Stimulated activated CD4-positive, alpha-beta T cell treated with anti-CD3 and anti-CD28 coated beads, Interleukin-1b, Interleukin-23, amount 100 ng/mL, for 4 hours (primary cell): ENCODE measurements at places on chromosomes 2 and 18.

GRCh38 chr18:72849671-72850070 is 18.1 kb downstream of the NETO1 start:
- no peak for DNase-seq

GRCh38 chr2:53403792-53404413 is 363.7 kb upstream of the CHAC2 start:
- no peak for DNase-seq

DNA sequence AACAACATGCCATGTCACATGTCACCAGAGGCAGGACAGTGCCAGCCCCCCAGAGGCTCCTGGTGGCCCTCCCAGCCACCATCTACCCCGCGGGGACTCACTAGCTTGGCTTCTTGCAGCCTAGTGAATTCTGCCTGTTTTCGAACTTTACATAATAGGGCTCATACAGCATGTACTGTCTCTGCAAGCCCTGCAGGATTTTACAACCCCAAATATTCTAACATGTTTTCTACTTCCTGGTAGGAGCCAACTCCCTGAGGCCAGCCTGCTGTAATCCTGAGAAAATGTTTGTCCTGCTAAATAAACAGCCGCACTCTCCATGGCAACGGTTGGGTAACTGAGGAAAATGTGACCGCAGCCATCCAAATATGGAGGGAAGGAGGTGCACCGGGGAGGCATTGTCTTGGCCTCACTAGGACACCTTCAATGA is 2.7 kb downstream of the PER2 start:
- no peak for DNase-seq

DNA sequence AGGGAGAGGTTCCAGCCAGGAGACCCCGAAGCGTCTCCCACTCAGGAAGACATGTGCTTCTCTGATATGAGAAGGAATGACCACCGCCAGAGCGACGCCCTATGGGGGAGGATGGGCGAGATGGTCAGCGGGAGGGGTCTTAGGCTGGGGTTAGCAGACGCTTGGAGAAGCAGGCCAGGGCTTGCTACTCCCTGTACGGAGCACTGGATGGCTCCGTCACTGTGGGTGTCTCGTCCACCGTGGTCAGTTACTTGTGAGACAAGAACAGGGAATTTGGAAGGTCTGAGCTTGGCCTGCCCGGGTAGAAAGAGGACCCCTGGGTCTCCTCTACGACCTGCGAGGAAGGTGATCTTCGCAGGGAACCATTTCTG is 39.8 kb downstream of the TMEM18 start:
- no peak for DNase-seq

GRCh38 chr2:138359532-138359931 is 142.0 kb upstream of the SPOPL start:
- no peak for DNase-seq

DNA sequence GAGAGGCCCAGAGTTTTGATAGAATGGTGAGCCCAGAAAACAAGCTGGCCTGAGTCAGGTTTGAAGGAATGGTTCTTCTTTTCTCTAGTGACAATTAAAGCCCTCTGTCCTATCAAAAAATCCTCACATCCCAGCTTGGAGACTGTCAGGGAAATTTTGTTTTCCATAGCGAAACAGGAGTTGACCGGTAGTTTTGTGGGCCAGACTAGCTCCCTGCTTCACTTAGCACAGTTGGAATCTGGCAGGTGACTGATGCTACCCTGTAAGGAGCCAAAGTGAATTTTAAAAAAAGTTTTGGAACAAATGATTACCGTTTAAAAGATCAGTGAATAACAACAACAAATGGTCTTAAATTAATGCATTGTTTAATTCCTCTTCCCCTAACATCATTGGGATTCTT is 6.7 kb downstream of the NAB1 start:
- DNase-seq = no peak

- no peak for DNase-seq
Observed at GRCh38 chr2:32003791-32004190, 7.0 kb downstream of the MEMO1 start.

DNA sequence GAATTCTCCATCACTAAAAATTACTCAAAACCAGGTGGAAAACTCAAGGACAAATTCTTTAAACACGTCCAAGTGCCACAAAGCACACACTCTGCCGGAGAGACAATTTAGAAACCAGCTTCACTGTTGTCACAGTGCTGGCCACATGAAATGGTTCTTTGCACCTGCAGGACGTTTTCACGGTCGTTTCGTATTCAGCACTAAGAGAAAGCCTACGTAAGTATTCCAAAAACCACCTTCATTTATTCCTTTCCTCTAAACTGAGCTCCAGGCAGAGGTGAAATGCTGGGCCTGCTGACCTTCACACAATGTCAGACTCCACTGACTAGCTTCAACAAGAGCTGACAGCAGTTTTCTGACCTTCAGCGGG is 680 bp downstream of the ATP5F1A start:
- no peak for DNase-seq

GRCh38 chr2:180604077-180604476 is 376.3 kb upstream of the UBE2E3 start:
- no peak for DNase-seq

- no peak for DNase-seq
Observed at GRCh38 chr2:32671885-32672533, 44.2 kb downstream of the TTC27 start.

DNA sequence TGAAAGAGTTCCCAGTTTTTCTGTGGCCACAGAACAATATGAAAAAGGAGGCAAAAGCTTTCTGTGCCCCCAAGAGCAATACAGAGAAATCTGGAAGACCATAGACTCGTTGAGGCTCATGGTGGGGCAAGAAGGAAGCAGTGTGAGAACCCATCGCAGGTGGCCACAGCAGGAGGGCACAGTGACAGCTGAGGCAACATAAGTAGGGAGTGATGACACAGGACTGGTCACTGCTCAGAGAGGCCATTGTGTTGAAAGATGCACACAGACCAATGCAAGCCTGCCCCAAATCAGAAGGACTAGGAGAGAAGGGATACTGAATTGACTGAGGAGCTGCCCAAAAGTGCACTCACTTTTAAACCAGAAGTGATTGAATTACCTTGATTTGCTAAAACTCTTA is 483.6 kb downstream of the EPHA4 start:
- no peak for DNase-seq

DNA sequence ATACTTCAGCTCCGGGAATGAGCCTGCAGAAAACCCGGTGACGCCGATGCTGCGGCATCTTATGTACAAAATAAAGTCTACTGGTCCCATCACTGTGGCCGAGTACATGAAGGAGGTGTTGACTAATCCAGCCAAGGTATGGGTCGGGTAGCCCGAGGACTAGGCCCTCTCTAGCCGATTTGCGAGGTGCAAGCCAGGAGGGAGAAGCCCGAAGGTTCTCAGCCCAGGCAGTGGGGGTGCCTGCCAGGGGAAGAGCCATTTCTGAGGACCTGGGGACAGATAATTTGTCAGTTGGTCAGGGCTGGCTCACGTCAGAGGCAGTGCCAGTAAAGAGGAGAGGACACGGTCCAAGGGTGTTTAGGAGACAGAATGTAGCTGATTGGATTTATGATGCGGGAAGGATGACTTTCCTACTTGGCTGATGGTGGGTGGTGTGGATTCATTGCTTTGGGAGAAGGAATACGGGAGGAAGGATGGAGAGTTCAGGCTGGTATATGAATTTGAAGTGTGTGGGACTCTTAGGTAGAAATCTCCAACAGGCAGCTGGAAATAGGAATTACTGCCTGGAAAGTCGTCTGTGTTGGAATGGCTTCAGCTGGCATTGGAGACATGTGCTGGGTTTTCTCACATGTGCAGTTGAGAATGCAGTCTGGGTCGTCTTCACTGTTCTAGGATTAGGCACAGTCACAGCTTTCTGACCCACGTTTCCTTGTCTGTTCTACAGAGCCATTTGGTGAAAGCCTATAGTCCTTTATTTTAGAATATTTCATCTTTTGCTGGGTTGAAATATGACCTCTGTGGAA is 874 bp downstream of the NDUFAF7 start:
- no peak for DNase-seq
